Naive thymus-derived CD8-positive, alpha-beta T cell (primary cell): ENCODE measurements at places on chromosomes 5 and 9. TPM values are rescaled to one million over a fixed set of nuclear protein-coding genes. Genes with fewer than 3 reads are reported as not detected.

Gene PLPPR1
- total RNA-seq = not detected

Gene ZFP37
- 2.6 TPM for total RNA-seq

Gene LECT2
- not detected for total RNA-seq

Gene ANKRD18A
- 2.8 TPM for total RNA-seq

Gene C9
- not detected for total RNA-seq

Gene RFK
- 14.0 TPM for total RNA-seq

Gene HMMR
- total RNA-seq = 0.47 TPM

Gene RNF44
- 271 TPM for total RNA-seq

Gene PCDHGB4
- total RNA-seq = 0.25 TPM

Gene OSMR
- not detected for total RNA-seq

DNA sequence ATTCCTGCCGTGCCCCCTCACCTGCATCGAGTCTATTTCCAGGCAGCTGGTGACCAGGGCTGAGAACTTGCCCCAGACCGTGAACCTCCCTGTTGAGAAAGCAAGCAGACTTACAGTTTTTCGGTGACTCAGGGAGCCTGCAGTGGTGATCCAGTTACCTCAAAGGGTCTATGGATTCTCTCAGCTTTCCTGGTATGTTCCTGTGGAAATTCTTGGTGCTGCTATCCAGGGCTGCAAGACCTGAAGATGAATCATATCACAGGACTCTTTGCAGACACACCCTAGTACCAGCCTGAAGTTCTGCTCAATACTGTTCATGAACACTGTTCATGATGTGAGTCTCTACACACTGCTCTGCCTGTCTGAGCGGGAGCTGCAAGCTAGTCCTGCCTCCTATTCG lies 154.7 kb downstream of the WDR70 start:
- DNase-seq = no peak

GRCh38 chr9:69981686-69982445 lies 61.8 kb upstream of the MAMDC2 start:
- DNase-seq = no peak

GRCh38 chr5:79488058-79488457 lies 25.9 kb downstream of the HOMER1 start:
- DNase-seq = no peak

- DNase-seq = no peak
Observed at GRCh38 chr5:9430306-9430705, 115.6 kb downstream of the SEMA5A start.

GRCh38 chr5:171724468-171725204 lies 61.0 kb upstream of the SMIM23 start:
- no peak for DNase-seq

DNA sequence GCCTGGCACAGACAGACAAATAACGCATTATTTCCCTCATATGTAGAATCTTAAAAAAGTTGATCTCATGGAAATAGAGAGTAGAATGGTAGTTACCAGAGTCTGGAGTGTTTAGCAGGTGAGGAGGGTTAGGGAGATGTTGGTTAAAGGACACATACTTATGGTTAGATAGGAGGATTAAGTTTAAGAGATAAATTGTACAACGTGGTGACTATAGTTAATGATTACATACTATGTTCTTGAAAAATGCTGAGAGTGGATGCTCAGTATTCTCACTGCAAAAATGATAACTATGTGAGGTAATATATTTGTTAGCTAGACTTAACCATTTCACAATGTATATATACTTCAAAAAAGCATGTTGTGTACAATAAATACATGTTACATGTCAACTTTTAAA lies 38.0 kb downstream of the CERT1 start:
- DNase-seq = no peak

DNA sequence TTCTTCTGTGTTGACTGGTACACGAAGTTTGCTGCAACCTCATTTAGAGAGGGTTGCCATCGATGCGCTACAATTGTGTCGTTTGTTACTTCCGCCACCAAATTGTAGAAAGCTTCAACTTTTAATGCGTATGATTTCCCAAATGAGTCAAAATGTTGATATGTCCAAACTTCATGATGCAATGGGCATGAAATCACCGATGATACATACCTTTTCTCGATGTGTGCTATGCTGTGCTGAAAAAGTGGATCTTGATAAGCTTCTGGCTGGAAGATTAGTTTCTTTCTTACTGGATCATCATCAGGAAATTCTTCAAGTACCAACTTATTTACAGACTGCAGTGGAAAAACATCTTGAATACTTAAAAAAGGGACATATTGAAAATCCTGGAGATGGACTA lies 65.7 kb downstream of the TMEM38B start:
- no peak for DNase-seq

GRCh38 chr5:1436036-1436435 lies 9.2 kb downstream of the SLC6A3 start:
- no peak for DNase-seq

DNA sequence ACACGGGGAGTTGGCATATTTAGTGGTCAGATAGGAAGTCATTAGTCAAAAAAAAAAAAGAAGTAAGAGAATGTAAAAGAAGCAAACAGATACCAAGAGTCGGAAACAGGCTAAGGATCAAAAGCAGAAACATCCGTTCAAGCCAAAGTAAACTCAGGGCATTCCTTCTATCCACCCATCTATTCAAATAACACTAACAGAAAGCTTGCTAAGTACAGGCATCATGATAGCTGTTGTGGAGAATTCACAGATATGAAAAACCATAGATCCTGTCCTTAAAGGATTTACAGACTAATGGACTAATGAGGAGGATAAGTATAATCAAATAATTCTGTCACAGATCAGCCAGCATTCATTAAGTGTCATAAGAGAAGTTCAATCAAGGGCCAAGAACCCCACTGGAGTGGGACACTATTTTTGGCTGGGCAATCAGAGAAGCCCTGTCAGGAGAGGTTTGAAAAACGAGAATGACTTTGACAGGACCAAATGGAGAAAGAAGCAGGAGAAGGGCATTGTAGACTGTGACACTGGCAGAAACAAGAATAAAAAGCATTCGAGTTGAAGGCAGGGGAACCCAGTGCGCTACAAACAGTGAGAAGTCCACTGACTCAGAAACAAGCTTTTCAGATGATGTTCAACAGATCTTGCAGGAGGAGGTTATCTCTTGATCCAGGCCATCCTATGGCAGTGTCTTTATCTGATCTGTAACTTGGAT lies 154.2 kb upstream of the TSLP start:
- no peak for DNase-seq

DNA sequence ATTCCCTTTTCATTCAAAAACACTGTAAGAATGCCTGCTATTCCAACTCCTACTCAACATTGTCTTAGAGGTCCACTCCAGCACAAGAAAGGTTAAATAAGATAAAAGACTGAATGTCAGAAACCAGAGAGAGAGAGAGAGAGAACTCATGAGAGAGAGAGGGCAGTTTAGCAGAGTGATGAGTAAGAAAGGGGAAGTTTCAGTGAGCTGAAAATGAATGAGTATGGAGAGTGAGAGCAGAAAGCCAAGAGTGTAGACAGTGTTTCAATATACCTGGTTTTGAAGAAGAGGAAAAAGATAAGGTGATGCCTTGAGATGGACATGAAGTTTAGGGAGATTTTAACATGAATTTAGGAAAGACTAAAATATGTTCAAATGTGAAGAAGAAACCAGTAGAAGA lies 528.0 kb upstream of the SEMA6A start:
- DNase-seq = no peak

- no peak for DNase-seq
Observed at GRCh38 chr9:24939109-24939850, 393.6 kb upstream of the IZUMO3 start.

- no peak for DNase-seq
Observed at GRCh38 chr5:11164531-11165294, 403.7 kb upstream of the DAP start.
